ENCODE measurements at places on chromosomes 11 and 22.
A peak's percentile ranks its signal among the peaks of the same experiment; 100 is the strongest.

- DNase-seq, result no peak
Measured at GRCh38 chr22:19037282-19038163, 84.7 kb downstream of the DGCR2 start.

DNA sequence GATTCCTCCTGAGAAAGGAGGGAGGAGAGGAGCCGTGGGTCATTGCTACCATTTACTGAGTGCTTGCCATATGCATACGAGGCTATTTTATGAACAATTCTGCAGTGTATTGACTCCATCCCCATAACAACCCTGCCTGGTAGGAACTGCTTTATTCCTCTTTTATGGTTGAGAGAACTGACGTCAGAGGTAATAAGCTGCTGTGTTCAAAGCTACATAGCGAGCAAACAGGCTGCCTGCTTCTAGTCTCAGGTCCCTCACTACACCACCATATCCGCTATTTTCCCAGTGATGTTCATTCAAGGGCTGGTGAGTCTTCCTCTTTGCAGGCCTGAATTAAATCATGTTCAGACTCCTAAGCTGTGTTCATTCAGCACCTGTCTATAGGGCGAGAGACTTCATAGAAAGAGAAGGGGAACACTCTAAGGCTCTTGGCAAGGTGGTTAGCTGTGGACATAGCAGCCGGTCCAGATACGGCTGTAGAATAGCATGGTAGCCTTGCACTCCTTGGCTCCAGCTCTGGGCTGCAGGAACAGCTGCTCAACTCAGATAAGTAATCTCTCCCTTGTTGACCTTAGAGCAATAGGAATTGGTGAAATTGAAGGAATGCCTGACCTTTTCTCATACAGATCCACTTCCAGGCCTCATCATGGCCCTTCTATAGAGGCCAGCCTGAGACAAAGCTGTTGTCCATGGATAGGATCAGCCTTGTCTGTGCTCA, 82.6 kb downstream of the MICAL2 start:
- DNase-seq, result no peak

DNA sequence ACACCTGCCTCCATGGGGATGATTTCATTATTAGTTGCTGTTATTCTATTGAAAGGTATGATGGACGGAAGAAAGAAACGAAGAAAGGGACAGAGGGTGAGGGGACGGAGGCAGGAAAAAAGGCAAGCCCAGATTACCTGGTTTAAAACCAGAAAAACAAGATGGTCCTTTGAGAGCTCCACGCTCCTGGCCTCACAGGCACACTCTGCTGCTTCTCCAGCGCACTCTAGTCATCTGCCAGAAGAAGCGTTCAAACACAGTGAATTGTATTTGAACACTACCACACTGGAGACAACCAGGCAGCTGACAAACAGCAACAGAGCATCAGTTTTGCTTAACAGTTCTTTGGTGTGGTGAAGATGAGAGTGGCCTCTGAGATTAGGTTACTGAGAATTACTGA, 216.9 kb downstream of the CADM1 start:
- DNase-seq, result no peak

DNA sequence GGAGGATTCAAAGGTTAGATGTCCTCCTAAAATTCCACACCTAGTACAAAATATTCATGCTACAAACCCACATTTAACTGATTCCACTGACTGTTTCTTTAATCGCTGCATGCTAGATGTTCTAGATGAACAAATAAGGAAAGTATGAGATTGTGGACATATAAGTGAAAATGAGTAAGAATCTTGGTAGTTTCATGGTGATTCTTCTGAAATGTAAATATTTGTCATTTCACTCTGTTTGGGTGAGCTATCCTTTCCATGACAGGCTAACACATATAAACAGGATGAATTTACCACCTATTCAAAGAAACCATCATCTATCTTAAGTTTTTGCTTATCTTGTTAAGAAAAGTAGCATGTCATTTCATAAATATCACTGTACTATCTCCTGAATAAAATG, 14.8 kb downstream of the OR5B3 start:
- DNase-seq, result no peak

- no peak for DNase-seq
Measured at GRCh38 chr11:102459393-102459792, 6.8 kb upstream of the TMEM123 start.

- DNase-seq, result no peak
Measured at GRCh38 chr11:97888641-97889040, 1132.1 kb upstream of the CNTN5 start.

GRCh38 chr22:23035557-23036277, 34.6 kb upstream of the GNAZ start:
- no peak for DNase-seq

GRCh38 chr22:38727530-38728451, 22.0 kb downstream of the GTPBP1 start:
- no peak for DNase-seq

GRCh38 chr22:48662476-48663135, 1165.1 kb downstream of the BRD1 start:
- no peak for DNase-seq

DNA sequence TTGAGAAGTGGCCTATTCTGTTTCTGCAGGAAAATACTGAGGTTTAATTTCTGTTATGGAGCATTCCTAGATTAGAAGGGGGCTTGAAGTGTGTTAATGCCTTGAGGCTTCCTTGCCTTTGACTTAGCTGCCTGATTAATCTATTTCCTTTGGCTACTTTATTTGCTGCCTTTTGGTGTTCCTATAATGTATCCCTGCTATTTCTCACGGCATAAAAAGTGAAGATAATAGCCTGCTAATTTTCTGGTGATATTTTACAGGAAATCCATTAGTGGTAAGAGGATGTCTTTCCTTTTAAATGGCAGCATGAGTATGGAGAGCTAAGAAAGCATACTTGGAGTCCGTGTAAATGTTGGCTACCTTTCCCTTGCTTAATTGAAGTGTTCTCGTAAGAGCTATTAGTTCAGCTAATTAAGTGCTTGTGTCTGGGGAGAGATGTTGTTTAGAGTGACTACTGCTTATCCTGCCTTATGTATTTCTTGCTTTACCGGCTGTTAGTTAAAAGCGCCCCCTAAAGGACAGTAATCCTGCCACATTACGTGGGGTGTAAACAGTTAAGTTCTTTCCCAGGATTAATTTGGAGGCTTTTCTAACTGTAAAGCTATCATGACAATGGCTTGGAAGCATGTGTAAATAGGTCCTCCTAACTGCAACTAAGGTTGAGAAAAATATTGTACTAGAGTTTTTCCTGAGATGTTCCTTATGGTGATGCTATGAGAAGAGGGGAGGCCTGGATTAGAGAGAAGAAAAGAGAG, 45.6 kb downstream of the ZNF280B start:
- no peak for DNase-seq

- DNase-seq, result peak; percentile 8
Measured at GRCh38 chr11:74162681-74163467, 7.9 kb downstream of the C2CD3 start.

DNA sequence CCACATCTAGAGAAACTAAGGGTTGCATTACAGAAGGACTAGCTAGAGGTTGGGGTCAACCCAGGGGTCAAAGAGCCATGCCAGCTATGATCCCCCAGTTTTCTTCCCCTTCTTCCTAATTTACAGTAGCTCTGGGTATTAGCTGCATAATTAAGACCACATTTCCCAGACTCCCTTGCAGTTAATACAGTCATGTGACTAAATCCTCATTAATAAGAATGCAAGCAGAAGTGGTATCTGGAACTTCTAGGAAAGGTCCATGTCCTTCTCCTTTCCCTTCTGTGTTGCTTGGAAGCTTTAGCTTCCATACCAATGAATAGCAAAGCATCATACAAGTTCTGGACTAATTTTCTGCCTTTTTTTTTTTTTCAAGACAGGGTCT, 19.1 kb upstream of the LMO2 start:
- DNase-seq, result no peak

DNA sequence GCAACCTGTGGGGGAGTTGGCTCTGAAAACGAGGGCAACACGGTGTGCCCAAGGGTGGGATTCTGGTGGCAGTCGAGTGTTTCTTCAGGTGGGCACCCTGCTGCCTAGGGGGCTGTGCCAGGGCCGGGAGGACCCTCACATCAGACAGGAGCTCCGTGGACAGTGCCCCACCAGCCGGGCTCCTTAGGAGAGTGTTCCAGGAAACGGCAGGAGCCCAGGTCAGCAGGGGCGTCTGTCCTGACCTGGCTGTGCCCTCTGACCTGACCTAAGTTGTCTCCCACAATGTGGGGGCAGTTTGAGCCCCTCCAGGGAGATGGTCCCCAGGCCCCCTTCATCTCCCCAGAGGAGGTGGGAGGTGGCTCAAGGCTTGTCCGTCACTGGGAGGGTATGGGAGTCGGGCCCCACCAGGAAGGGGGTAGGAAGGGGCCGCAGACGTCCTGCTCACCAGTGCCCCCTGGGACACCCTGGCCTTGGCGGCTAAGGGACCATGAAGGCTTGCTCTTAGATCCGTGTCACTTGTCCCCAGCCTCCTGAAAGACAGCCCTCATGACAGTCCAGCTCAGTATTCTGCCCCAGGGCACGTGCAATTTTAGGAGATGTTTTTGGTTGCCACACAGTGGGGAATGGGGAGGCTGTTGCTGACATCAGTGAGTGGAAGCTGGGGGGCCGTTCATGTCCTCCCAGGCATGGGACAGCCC, 32.2 kb upstream of the GAL start:
- no peak for DNase-seq

- DNase-seq, result no peak
Measured at GRCh38 chr11:1139441-1140083, 18.2 kb upstream of the MUC5AC start.

DNA sequence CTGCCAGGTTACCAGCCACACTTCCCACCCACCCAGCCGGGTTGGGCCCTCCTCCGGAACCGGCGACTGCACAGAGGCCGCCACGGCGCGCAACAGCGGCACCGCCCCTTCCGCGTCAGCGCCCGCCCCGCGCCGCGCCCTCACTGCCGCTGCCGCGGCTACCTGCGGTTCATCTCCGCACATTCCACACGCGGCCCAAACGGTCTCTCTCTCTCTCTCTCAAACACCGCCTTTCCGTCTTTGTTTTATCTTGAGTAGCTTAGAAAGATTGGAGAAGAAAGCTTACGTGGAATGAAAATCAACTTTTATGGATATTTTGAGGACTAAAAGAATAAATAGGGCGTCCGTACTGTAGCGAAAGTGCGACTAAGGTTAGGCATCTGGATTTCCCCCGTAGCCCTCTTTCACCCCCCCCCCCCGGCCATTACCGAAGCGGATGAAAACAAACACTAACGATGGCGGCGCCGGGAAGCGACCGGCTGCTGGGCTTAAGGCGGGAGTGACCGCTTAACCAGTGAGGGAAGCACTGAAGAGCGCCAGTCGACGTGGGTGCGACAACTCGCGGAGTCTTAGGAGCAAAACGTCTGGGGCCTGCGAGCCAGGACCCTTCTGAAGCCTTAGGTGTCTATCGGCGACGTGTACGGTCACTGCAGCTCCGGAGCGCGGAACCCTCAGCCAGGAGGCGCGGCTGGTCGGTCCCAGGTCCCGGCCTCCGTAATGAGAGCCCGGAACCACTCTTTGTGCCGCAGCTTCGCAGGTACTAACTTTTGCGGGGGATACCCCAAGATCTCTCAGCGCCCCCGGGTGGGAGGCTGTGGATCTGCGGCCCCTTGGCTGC, at the start of the genes ATG13 and HARBI1:
TSS of gene ATG13 (plus strand) at position 420 of the 838 bp plus-strand sequence. CDS start 26,739 bp downstream, outside the sequence.
TSS of gene HARBI1 (minus strand) at position 94 of the 838 bp plus-strand sequence. CDS start 990 bp downstream, outside the sequence.
- peak; percentile 96 for DNase-seq

DNA sequence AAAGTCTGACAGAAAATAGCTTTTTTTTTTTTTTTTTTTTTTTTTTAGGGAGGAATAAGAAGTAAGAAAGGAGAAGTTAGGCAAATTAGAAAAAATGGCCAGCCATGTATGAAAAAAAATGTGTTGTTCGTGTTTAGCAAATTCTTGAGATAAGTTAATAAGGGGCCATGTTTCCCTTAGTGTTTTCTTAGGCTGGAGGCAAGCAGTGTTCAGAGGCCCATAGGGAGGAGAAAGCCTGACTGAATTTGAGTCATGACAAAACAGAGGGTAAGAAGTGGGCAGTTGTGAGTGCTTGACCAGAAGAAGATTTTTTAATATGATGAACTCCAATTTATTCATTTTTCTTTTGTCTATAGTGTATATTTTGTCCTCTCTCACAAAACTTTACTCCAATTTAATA, 766.4 kb downstream of the FAM181B start:
- DNase-seq, result no peak

DNA sequence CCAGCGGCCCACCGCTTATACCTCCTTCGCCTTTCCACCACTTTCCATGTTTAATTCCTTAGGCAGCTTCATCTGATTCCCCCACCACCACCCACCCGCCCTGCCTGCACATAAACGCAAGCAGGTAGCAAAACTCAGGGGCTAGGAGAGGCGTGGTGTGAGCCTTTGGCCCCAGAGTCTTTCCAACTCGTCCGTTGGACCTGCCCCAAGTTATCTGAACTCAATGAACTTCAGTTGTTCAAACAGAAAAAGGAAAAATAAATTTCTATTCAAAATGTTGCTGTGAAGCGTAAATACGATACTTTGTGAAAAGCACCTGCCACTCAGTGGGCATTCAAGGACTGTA, 814 bp upstream of the CDON start:
- DNase-seq, result no peak

GRCh38 chr22:42747701-42748513, 27.2 kb upstream of the A4GALT start:
- DNase-seq, result no peak

DNA sequence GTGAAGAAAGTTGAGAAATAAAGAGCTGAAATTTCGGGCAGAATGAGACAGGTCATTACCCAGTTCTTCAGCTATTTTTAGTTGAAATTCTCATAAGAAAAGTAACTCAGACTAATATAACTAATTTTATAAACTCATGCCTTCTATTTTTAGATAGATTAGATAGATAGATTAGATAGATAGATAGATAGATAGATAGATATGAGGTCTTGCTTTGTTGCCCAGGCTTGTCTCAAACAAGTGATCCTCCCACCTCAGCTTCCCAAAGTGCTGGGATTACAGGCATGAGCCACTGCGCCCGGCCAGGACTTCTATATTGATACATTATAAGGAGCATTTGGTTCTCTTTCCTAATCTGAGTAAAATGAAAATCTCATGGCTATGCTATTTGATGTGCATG, 26.9 kb upstream of the OR8G1 start:
- DNase-seq, result no peak

DNA sequence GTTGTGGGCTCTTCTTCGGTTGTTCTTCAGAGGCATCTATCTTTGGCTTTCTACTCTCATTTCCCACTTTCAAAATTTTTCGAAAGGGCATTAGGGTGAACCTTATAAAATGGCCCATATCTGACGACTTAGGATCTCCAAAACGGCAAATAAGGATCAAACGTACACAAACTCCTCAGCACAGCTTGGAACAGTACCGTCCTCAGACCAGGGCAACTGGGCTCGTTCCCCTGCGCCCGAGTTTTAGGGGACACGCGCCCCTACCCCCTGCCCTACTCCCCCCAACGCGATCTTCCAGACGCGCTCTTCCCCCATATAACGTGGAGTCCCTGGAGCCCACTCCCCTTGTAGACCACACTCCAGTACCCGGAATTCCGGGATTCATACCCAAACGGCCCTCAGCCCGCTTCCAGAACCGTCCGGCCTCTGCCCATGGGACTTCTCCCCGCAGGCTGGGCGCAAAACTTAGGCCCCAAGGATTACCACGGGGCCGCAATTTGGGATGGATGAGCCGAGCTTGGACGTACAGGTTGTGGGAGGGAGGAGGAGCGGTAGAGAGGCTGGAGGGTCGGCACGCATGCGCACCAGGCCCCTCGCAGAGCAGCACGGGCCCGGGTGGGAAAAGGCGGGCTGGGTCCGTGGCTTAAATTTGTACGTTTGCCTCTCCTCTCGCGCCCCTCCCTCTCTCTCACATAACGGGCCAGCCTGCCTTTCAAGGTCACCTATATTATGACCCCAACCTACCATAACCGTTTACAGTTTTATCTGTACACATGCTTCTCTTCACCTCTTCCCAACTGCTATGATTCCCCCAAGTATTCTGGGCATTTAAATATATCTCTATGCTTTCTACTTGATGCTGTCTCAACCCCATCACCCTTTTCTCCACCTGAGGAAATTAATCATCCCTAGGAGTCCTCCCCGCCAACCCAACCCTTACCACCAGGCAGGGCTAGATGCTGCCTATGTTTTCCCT, 3.4 kb downstream of the CCDC89 start:
- DNase-seq, result peak; percentile 32

Measured in GM06990 (cell line).